ENCODE measurements at places on chromosomes 5 and 9.

- no peak for DNase-seq
Measured at GRCh38 chr5:60687927-60688720, 11.8 kb downstream of the DEPDC1B start.

- no peak for DNase-seq
Measured at GRCh38 chr5:75450069-75450468, 61.4 kb downstream of the CERT1 start.

GRCh38 chr9:23850242-23850689 is 24.2 kb upstream of the ELAVL2 start:
- DNase-seq, result no peak

DNA sequence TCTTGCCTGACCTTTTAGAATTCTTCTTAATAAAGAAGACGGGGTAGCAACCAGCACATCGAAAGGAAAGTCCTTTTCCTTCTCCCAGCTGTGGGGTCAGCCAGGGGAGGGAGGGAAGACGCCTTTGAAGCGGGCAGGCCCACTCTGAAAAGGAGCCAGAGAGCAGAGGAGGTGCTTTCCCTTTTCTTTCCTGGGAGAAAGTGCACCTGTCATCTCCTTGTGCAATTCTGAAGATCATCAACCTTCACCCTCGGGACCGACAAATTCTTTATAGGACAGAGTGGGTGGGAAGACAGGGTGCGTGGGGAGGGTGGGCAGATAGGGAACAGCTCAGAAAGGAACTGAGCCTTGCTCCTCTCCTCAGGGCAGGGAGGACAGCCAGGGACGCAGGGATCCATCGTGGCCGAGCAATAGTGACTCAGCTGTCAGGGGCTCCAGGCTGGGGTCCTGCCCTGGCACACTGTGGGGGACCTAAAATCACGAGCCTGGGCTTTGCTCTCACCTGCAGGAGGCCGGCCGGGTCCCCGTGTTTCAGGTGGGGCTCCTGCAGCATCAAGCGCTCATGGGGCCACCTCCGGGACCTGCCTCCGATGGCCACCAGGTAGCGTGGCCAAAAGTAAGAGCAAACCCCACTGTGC is 141.0 kb downstream of the OLFM1 start:
- no peak for DNase-seq

- DNase-seq, result no peak
Measured at GRCh38 chr9:75457474-75458011, 369.2 kb downstream of the OSTF1 start.

DNA sequence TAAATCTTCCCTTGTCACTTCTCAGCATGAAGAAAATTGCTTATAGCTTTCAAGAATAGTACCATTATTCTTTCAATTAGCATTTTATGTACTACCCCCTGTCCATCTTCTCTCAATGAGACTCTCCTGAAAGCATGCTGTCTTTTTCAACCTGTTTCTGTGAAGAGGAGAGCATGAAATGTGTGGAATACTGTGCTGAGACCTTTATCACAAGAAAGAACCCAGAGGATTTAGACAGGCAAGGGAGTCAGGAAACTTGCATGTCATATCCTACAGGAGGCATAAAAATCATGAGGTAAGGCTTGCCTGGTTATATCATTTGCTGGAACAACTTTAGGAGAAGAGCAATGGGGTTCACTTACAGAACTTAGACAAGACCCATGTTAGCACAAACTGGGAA is 56.7 kb upstream of the LPAR1 start:
- no peak for DNase-seq

- DNase-seq, result no peak
Measured at GRCh38 chr9:22354699-22355384, 91.8 kb upstream of the DMRTA1 start.

DNA sequence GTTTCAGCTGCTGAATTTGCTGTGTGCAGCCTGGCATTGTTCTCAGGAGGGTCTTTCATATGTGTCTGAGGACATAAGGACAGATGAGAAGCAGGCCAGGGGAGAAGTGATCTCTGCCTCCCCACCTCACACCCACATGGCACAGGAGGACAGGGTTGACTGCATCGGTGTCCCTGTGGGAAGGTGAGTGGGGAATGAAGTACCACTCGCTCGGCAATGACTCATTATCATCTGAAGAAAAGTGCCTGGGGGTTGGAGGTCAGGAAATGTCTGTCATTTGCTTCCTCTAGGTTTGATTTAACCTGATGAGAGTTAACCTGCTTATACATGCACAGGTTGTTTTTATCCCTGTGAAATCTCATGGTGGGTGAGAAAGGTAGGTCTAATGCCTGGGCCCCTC is 195.0 kb downstream of the GADD45G start:
- DNase-seq, result no peak

- DNase-seq, result no peak
Measured at GRCh38 chr9:124003636-124004349, 7.8 kb upstream of the LHX2 start.

DNA sequence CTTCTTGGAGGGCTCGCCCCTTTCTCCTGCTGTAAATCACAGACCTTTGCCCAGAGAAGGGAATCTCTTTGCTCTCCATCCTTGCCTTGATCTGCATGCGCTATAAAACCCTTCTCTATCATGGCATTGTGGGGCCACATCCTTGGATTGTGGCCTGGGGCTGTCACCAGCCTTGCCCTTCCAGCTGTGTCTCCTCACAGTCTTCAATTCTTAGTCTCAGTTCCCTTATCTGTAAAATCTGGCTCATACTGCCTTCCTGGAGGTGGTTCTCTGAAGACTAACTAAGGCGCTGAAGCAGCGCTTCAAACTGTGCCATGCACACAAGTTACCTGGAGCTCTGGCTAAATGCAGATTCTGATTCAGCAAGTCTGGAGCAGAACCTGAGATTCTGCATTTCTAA is 53.4 kb upstream of the RARS1 start:
- DNase-seq, result no peak

DNA sequence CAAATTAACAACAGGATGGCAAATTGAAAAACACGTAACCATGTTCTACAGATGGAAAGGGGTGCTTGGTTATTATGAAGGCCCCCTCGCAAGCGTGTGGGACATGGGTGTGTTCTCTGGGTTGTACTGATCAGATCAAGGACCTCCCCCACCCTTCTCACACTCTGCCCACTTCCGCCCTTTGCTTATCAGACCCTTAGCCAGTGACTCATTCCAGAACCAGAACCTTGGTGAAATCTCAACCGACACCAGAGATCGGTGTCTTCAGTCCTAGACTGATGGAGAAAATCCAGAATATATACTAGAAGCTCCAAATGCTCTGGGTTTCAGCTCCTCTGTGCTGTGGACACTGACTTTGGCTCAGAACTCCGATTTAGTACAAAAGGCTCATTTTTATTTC is 64.9 kb downstream of the PTTG1 start:
- no peak for DNase-seq

DNA sequence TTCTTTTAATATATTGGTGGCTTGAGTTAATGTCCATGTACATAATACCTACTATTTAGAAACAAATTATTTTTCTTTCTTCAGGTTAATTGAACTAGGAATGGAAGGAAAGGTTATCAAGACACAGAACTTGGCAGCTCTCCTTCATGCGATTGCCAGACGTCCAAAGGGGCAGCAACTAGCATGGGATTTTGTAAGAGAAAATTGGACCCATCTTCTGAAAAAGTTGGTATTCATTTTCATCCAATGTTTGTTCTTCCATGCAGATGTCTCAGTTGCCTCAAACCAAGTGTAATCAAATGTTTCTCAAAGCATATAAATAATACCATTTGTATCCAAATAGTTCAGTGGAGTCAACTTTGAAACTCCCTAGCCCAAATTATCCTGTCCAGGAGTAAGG is 22.6 kb upstream of the LNPEP start:
- no peak for DNase-seq

DNA sequence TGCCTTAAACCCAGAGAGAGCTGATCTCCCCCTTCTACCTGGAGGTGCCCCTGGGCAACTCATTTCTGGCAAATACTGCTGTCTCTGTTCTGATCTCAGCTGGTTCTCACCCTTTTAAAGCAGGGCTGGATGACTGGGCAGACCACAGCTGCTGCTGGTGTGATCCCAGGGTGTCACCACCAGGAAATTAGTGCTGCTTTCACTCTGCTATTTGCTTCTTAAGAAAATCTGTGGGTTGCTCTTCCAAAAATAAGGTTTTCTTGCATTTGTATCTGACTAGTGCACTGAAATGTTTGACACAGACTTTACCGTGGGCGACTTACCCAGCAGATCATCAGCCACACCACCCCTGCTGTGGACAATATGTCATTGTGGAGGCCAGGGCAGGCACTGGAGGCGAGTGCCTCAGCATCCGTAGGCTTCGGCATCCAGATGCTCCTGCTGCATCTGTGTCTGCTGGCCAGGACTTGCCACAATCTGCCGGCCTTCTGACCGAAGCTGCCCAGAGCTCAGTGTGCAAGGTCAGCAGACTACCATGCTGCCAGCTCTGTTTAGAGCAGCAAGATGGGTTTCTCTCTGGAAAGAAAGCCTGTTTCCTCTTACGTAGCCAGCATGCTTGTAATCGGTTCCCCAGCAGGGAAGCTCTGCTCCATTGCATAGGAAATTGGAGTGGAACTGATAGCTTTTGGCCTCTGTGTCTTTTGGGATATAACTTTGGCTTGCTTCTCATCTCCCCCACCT is 13.6 kb downstream of the ARHGAP26 start:
- DNase-seq, result no peak

- no peak for DNase-seq
Measured at GRCh38 chr5:109250533-109251329, 159.0 kb downstream of the PJA2 start.

DNA sequence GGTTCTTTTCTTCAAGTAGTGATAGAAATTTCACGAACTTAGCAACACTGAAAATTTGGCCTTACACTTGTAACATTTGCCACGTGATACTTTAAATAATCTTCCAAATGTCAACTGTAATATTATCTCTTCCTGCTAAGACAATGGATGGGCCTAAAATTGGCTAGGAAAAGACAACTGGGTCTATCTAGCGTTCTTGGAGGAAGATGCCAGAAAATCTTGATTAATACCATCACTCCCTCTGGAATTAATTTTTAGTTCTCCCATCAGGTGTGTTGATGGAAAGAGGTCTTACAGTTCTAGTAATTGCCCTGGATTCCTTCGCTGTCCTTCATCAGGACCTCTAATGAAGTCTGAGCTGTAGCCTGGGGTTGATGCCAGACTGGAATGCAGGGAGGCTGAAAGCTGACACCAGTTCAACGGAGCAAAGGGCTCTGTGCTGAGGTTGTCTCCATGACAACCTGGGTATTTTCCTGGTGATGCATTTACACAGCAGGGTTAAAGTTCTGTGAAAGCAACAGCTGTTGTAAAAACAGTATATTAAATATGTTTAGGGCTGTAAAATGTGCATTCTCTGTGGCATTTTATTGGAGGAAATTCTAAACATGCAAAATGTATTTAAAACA is 92.3 kb downstream of the GAS1 start:
- no peak for DNase-seq

- no peak for DNase-seq
Measured at GRCh38 chr5:142278627-142279026, 46.2 kb downstream of the SPRY4 start.

DNA sequence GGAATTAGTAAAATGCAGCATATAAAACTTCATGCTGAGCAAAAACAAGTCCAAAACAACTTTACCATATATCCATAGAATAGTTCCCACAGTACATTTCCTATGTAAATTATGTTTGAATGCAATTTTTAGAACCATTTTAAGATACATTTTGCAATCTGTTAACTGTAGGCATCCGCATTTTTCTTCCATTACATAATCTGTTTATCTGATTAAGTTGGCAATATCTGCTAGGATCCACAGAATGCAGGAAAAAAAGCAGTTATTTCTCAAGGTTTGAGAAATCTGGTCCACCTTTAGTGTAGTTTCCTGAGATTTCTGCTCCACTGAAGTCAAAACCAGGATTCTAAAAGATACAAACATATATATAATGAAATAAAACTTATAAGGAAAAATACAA is 6.2 kb downstream of the NUDCD2 start:
- DNase-seq, result no peak

- DNase-seq, result no peak
Measured at GRCh38 chr5:157923765-157924164, 64.8 kb upstream of the CLINT1 start.

- no peak for DNase-seq
Measured at GRCh38 chr5:94832685-94833084, 214.2 kb downstream of the SLF1 start.

DNA sequence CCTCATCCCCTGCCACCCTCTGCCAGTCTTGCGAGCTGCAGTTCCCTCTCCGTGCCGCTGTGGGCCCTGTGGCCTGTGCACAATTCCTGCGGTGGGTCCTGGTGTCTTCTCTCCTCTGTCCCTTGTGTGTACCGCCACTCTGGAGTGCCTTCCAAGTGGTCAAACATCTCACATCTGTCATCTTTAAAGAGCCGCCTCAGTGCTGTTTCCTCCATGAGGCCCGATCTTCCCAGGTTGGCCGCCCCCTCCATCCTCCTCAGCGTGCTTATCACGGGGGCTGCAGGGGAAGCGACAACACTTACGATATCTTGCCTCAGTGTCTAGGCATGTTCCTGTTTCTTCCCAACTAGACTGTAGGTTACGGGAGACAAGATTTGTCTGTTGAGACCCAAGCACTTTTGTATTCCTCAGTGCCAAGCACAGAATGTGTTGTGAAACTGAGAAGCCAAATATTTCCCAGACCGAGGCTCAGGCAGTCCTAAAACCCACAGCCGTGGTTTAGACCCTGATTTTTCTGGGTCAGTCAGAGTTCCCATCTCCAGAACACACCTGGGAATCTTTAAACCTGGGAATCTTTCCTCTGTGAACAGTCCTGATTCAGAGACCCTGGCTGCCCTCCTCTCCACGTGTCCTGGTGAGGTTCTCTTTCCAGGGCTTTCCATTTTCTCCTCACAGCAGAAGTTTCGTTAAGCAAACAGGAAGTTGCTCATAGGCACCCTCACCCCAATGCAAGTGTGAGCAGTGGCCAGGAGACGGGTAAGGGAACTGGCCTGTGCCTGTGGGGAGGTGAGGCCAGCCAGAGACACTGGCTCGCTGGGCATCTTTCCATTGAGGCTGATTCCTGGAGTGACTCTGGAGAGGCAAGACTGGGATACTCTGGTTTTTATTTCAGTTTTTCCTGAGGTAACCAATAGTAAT is 28.8 kb downstream of the SLC46A2 start:
- no peak for DNase-seq

DNA sequence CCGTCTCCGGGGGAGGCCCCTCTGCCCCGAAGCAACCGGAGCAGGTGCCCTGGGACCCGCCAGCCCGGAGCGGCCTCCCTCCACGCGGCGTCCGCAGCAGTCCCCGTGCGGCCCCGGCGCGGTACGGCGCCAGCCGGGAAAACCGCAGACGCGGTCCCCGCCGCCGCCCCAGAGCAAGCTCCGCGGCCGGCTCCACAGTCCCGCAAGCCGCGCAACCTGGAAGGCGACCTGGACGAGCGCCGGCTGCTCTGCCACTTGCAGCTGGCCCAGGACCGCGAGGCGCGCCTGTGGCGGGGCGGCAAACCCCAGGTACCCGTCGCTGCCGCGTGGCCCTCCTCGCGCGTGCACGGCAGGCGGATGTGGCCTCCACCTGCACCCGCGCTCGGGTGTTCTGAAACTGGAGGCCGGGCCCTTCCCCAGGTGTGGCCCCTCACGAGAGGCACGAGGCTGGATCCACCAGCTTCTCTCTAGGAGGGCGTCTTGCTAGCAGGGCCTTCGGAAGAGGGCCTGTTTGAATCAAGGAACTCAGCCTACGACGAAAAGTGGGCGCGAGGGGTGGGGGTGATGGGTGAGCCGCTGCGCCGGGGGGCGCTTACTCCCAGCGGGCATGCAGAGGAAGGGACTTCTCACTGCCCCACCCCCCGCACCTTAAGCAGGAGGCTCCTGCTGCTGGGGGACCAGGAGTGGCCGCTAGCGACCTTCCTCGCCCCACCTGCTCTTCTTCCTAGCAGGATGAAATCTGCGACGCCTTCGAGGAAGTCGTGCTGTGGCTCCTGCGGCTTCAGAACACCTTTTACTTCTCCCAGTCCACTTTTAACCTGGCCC is 602 bp downstream of the CCNI2 start:
- DNase-seq, result peak; percentile 75
